Activated T-cell treated with anti-CD3 and anti-CD28 coated beads, Interleukin-2, amount 50 U/mL, for 72 hours (primary cell): ENCODE measurements at places on chromosomes 1 and 21.

- DNase-seq, result no peak
Observed at GRCh38 chr1:155717041-155717440, 28.1 kb downstream of the DAP3 start.

GRCh38 chr1:17558954-17559614, 19.6 kb downstream of the ARHGEF10L start:
- no peak for DNase-seq

GRCh38 chr1:103265551-103265950, 157.2 kb upstream of the COL11A1 start:
- no peak for DNase-seq

GRCh38 chr1:48876330-48876785, 99.7 kb upstream of the BEND5 start:
- DNase-seq, result no peak

DNA sequence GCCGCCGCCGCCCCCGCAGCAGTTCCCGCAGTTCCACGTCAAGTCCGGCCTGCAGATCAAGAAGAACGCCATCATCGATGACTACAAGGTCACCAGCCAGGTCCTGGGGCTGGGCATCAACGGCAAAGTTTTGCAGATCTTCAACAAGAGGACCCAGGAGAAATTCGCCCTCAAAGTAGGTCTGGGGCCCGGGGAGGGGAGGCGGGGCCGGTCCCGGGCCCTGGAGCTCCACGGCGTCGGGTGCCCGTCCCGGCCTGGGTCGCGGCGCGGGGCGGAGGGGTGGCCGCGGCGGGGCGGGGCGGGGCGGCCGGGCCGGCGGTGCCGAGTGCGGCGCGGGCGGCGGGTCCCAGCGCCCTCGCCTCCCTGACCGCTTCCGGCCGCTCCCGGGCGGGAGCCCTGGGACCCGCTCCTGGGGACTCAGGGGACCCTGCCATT, 646 bp downstream of the MAPKAPK2 start:
- peak; percentile 65 for DNase-seq

GRCh38 chr1:45892068-45892785, 88.8 kb downstream of the MAST2 start:
- DNase-seq, result no peak

GRCh38 chr1:192579010-192579738, 3.6 kb downstream of the RGS1 start:
- DNase-seq, result peak; percentile 4

DNA sequence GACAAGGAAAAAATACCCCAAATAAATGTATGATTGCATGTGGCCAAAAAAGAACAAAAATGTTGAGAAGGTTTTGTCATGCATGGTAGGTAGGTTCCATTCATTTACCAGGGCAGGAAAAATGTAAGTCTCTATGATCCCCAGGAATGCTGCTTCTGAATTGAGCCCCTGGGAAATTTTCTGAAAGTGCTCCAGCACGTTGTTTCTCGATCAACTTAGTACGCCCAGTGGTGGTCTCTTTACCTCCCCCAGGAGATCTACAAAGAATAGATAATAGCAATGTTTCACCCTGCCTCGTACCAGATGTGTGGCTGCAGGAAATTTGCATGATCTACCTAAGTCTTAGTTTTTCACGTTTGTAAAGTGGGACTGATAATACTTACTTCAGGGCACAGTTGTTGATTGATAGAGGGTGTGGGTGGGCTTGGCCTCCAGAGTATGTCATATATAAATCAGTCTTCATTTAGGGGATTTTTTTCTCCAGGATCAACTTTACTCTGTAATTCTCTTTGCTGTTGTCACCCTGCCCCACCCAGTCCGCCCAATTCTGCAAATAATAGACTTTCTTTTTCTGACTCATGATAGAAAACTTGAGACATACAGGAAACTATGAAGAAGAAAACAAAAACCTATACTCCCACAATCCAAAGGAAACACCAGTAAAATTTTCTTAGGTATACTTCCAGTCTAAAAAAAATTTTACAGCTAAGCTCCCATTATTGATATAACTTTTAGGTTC, 462.0 kb upstream of the RUNX1 start:
- peak; percentile 7 for DNase-seq

- DNase-seq, result no peak
Observed at GRCh38 chr21:15255261-15255660, 190.5 kb upstream of the NRIP1 start.
